ENCODE measurements at places on chromosomes 7 and 10.

GRCh38 chr7:123242467-123243092, 42.8 kb upstream of the SLC13A1 start:
- DNase-seq, result no peak

DNA sequence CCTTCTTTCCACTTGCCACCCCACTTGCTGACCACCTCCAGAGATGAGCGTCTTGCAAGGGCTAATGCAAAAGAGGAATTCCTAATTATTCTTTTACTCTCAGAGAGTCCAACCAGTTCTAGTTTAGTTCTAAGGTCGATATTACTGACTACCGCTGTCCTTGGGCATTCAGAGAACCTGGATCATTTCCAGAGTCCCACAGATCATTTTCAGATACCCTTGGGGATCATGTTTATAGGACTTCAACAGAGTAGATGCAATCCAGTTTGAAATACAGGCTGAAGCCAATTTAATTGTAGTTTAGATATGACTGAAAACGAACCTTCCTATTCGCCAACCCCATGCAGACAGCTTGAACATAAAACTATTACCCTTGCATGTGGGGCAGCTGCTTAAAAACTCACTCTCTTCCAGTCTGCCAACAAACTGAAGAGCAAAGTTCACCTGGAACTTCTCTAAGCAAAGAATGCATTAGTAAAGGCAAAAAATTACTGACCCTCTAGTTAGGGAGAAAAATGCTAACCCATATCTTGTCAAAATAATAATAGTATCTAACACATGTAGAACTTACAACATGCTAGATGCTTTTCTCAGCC, 22.4 kb downstream of the CFAP69 start:
- no peak for DNase-seq

DNA sequence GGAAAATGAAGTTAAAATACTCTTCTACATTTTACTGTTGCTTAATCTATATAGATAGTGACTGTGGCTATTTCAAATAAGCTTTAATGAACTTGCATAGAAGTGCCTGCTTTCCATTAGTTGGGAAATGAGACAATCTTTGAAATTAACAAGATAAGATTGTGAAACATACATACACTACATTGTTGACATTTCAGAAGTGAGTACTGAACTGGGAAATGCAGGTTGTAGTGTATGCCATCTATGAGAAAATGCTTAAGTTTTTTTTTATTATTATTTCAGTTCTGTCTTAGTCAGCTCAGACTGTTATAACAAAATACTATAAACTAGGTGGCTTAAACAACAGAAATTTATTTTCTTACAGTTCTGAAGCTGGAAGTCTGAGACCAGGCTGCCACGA, 49.6 kb upstream of the CSTF2T start:
- DNase-seq, result no peak

DNA sequence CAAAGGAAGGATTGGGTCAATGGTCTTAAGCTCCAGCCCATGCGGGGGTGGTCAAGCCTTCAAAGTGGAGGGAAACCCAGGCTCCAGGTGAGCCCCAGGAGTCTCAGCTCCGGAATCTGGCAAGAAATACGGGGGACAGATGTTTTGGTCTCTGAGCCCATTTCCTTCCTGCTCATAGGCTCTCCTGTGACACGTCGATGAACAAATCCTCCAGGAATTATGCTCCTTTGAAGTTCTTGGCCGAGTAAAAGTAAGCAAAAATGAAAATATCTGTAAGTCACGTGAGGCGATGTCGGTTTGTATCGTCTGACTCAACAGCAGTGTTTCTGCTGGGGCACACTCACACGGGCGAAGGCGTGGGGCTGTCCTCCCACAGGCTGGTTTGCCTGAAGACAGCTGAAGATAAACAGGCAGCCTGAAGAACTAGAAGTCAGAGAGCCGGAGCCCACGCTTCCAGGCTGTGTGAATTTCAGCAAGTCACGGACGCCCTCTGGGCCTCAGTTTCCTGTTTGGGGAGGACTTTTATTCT, 52.6 kb upstream of the SMNDC1 start:
- DNase-seq, result no peak
